Amygdala (tissue), 56 donors: ENCODE measurements at places on chromosomes 4 and X.

DNA sequence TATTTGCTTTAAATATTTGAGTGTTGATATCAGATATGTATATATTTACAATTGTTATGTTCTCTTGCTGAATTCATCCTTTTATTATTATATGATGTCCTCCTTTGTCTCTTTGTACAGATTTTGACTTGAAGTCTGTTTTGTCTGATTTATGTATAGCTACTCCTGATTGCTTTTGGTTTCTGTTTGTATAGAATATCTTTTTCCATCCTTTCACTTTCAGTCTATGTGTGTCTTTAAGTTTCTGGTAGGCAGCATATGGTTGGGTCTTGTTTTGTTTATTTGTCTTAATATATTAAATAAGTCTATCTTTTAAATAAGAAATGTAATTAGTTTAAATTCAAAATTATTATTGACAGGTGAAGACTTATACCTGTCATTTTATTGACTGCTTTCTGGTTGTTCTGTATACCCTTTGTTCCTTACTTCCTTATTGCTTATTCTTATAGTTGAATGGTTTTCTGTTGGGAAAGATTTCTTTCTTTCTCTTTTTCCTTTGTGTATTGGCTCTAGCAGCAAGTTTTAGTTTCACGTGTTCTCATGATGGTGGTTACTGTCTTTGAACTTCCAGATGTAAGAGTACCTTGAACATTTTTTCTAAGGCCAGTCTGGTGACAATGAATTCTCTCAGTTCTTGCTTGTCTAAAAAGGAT, 31.1 kb downstream of the RAB28 start:
- DNase-seq = no peak

GRCh38 chrX:148288451-148288850, 212.0 kb upstream of the AFF2 start:
- no peak for DNase-seq

GRCh38 chr4:126937846-126938422, 694.8 kb upstream of the INTU start:
- DNase-seq = no peak

GRCh38 chr4:54231419-54231767, 2.3 kb downstream of the PDGFRA start:
- DNase-seq = no peak

GRCh38 chrX:3244955-3245354, 101.5 kb downstream of the MXRA5 start:
- no peak for DNase-seq

DNA sequence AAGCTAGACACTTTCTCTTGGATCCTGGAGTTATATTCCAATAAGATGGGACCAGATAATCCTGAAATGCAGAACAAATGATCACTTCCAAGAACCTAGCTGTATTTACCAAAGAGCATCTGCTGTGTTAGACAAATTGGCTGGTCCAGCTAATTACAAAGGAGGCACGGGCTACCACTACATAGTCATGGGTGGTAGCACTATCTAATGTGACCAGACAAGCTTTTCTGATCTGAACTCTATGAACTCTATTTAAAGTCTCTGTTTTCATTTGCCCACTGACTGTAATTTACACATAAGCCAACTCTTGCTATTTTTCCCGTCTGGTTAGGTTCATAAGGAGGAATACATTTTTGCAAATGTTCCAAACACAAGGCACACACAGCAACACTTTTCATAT, 34.6 kb downstream of the LNX1 start:
- no peak for DNase-seq

DNA sequence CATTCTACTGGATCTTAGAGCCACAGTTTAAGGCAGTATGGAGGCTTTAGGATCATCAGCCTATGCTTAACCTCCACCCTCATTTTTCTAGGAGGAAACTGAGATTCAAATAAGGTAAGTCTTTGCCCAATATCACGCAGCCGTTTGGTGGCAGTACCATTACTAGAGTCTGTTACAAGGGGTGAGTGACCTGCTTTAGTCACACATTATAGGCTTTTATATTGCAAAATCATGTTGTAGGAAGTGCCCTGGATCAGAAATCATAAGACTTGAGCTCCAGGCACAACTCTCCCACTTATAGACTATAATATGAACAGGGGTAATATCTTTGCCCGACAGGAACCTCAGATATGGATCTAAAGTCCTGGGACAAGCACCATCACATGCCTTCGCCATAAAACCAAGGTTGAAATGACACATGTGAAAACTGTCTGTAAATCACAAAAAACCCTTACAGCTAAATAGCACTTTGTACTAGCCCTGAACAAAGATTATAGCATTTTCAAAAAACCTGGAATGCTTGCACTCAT, 19.2 kb downstream of the HPSE start:
- DNase-seq = no peak

- DNase-seq = no peak
Measured at GRCh38 chr4:10701702-10702460, 17.3 kb upstream of the CLNK start.

- DNase-seq = no peak
Measured at GRCh38 chrX:71871367-71871766, 39.3 kb upstream of the NHSL2 start.

GRCh38 chr4:67371615-67372014, 173.7 kb downstream of the CENPC start:
- no peak for DNase-seq

GRCh38 chrX:154449618-154450017, 5.7 kb downstream of the FAM50A start:
- DNase-seq = no peak

DNA sequence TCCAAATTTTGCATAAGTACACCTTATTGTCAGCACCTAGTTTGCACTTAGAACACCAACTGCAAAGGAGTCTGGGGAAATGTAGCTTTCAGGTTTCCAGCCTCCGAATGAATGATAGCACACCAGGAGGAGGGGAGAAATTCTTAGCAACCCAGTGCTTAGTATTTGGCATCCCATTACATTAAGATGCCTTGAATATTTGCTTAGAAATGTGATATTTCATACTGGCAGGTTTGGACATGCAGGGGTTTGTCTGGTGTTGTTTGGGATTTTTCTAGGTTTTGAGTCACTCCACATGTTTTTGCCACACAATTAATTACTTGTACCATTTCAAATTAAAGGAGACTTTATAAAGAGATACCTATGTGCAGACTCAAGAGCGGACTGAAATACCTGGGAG, 60.3 kb upstream of the CAMK2D start:
- no peak for DNase-seq

- DNase-seq = no peak
Measured at GRCh38 chr4:142824368-142824767, 21.7 kb downstream of the INPP4B start.

DNA sequence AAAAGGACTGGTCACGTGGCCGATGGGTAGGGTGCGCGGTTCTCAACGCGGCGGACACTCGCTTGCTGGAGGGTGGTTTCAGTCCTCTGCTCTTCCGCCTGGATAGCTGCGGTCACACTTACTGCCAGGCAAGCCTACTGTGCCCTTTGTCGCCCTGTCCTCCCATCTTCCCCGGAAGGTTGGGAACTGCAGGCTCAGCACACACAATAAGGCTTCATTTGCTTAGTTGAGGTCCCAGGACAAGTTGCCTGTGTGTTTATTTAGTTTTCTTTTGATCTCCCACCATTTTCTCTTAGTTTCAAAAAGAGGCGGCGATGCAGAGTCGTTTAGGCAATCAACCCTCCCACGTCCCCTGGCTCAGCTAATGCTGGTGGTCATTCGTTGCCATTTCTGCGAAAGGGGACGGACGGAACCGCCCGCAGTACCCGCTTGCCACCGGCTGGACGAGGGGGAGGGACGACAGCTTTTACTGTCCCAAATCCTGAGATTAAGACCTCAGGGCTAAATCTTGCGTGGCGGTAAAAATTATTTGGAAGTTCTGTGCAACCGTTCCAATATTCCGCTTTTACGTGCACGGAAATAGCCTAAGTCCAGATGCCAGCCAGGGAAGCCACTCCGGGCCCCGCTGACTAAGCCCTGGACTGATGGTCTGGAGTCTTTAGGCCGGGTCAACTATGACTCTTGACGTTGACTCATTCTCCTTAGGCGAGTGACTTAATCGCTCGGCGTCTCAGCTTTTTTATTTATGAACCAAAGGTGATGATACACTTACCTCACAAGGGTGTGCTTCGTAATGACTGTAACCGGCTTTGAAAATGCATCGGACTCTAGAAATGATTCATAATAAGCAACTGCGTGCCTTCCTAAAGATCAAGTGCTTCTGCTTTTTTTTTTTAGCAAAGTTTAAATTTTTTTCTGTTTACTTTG, 671 bp upstream of the EIF4E start:
- DNase-seq = peak; percentile 50

- DNase-seq = no peak
Measured at GRCh38 chr4:174869339-174869738, 40.3 kb upstream of the GLRA3 start.

DNA sequence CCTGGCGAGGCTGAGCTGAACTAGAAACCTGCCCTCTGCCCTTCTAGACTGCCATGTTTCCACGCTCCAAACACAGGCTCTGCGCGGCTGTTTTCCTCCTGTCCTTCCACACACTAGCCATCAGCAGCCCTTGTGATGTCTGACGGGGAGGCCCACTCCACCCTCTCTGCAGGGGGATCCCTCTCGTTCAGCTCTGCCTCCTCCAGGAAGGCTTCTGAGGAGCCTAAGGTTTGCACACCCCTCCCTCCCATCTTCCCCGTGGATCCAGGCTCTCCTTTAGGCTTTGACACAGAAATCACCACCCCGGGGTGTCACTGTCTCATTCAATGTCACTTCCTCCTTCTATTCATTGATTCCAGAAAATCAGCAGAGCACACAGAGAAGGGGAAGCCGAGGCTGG, 38.6 kb upstream of the CRMP1 start:
- DNase-seq = no peak

- DNase-seq = no peak
Measured at GRCh38 chr4:18419780-18420179, 398.2 kb upstream of the LCORL start.

- no peak for DNase-seq
Measured at GRCh38 chrX:18582910-18583493, 88.9 kb downstream of the RS1 start.

GRCh38 chr4:159051245-159052071, 51.4 kb upstream of the RAPGEF2 start:
- no peak for DNase-seq

DNA sequence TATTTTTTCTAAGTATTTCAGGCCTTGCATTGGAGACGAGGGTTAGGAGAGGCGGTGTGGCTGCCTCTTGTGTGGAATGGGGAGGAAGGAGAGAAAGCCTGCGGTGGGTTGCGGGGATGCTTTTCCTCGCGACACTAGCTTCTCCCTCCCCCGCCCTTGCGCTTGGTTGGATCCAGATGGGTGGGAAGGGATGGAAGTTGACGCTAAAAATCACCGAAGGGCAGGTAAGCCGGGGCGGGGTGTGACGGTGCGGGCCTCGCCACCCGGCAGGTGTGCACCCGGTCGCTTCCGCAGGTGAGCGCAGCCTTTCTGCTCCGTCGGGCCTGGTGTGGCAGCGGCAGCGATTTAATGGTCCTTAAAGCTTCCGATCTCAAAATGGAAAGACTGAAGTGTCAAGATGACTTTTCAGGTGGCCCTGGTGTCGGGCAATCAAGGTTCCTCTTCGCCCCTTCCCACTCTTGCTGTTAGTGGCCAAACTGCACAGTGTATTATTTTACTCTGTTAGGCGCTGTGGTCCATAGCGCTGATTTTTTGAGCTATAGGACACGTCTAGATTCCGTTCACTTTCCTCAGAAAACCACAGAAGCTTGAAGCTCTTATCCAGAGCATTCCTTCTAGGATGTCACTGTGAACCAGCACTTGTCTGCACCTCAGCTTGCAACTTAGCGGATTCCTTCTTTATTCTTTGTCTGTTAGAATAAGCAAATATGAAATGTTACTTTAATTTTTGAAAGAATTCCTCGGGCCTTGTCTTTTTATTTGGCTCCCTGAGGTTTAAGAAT, 765 bp downstream of the ENOPH1 start:
- no peak for DNase-seq

GRCh38 chr4:130183096-130183495, 1087.1 kb downstream of the C4orf33 start:
- no peak for DNase-seq

- no peak for DNase-seq
Measured at GRCh38 chrX:112786076-112786475, 54.6 kb downstream of the AMOT start.

DNA sequence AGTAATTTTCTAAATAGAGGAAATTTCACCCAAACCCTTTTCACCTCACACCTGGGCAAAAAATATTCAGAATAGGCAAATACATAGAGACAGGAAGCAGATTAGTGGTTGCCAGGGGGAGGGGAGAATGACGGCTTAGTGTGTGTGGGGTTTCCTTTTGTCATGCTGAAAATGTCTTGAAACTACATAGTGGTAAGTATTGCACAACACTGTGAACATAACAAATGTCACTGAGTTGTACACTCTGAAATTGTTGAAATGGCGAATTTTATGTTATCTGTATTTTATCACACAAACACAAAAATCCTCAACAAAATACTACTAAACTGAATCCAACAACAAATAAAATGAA, 60.7 kb upstream of the PLAC1 start:
- DNase-seq = no peak

DNA sequence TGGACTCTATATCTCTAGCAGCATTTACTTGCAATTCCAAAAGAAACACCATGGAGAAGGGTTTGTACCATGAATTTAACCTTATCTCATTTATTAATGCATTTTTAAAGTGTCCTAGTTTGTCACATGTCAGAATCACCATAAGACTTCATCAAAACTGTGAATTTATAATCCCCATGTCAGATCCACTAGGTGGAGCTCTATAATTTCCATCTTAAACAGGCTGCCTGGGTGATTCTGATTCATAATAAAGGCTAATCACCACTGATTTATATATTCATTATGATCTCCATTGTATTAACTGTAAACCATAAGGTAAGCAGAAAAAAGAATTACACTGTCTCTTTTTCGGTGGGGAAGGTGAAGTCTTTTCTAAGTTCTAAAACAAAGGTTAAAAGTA, 4.0 kb downstream of the TCEAL2 start:
- DNase-seq = no peak

- no peak for DNase-seq
Measured at GRCh38 chr4:151940291-151940690, 179.5 kb upstream of the GATB start.

DNA sequence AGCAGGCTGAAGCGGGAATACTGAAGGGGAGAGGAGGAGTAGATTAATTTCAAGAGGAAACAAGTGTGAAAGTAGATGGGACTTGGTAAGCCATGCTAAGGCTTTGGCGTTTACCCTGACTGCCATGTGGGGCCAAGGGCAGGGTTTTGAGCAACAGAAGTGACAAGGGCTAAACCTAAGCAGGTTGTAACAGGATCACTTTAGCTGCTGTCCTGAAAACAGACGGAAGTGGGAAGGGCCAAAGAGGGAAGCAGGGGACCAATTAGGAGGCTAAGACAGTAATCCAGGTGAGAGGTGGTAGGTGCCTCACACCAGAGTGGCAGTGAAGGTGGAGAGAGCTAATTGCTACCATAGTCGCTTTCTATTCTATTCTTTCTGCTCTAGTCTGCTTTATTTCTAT, 166.5 kb downstream of the PJA1 start:
- no peak for DNase-seq

GRCh38 chr4:183675625-183676024, 16.5 kb downstream of the TRAPPC11 start:
- DNase-seq = no peak

DNA sequence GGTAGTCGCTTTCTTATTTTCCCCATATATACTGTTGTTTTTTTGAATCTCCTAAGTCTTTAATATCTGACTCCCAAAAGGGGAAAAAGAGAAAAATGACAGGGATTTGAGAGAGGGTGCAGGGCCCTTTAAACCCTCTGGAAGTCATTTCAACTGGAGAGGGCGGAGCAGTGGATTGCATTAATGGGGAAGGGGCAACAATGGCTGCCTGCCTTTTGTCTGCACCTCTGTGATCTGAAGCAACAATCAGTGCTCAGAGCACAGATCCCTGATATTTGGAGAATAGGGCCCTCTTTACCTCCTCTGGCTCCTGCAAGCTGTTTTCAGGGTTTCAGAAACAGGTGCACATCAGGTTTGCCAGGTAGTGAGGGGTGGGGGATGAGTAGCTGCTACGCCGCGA, 1458.3 kb upstream of the TENM3 start:
- DNase-seq = no peak
